ENCODE measurements at places on chromosomes 2 and 18.
A peak's percentile ranks its signal among the peaks of the same experiment; 100 is the strongest.

DNA sequence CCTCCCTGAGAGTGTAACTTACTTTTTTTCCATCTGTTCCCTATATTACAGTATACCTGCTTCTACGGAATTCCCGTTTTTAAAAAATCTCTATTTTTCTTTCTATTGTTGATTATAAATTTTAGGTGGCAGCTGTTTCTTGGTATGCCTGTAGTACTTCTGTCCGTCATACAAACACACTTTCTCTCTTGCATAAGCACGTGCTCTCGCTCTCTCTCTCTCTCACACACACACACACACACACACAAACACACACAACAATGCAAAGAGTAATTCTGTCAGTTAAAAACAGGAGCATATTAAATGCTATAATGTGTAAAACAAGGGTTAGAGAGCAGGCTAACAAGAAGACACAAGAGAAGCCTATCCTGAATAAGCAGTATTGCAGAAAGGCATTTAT is 140.5 kb downstream of the THADA start:
- DNase-seq: no peak

DNA sequence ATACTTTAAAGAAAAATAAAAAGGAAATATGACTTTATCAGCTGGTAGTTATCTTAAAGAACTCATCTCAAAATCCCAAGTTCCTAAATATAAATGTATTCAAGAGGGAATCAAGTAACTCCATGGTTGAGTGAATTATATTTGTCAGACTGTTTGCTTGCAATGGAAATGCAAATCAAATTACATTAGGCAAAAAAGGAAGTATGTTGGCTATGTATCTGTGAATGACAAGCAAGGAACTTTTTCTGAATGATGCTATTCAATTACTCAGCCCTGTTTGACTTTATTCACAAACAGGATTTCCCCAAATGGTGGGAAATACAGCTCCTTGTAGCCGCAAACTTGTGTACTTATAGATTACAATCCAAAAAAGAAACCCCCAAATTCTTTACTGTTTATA is 309.1 kb downstream of the ARL6IP6 start:
- DNase-seq: no peak

DNA sequence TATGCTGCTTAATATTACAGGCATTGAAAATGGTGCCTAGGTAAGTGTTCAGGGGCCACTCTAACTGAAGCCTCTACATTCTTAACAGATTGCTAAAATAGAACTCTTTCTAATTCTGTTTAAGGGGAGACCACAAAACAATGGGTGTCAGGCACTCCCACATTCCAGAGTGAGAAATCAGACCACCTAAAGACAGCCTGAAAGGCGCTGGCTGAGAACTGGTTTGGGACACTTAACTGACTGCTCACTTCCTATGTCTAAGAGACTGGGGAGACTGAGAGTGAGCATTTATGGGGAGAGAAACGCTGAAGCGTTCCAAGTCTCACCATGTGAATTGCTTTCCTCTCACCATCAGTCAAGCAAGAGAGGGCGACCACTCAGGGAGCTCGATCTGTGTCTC is 108.8 kb upstream of the ITGB6 start:
- no peak for DNase-seq

DNA sequence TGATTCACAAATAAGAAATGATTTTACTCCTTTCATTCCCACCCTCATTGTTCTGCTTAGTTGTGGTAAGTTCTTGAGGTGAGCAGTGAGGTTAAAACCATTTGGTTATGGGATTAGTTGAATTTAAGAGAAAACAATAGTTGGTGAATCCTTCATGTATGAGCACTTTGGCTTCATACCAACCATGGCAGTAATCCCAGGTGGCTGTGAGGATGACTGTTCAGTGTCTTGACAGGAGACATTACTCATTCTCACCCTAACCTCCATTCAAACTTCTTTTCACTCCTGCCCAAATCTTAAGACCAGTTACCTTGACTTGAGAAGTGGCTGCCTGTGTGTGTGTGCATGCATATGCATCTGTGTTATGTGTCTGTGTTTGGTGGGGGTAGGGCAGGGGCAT is 143.1 kb downstream of the SETBP1 start:
- DNase-seq: no peak

GRCh38 chr2:141458351-141458750 is 672.5 kb downstream of the LRP1B start:
- DNase-seq: no peak

DNA sequence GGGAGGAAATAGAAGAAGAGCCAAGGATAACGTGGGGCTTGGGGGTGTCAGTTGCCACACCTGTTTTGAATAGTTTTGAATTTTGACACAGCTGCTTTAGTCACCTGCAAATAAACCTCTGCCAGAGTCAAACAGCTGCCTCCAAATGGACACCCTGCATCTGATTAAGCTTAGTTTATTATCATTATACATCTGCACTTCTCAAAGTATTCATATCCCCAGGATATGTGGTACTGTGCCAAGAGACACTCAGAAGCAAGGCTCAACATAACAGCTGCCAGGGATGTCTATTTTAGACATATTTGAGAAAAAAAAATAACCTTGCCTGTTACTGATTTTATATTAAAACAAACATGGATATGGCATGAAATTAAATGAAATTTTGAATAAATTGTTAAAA is 122.5 kb upstream of the WDR75 start:
- DNase-seq: peak; percentile 39

DNA sequence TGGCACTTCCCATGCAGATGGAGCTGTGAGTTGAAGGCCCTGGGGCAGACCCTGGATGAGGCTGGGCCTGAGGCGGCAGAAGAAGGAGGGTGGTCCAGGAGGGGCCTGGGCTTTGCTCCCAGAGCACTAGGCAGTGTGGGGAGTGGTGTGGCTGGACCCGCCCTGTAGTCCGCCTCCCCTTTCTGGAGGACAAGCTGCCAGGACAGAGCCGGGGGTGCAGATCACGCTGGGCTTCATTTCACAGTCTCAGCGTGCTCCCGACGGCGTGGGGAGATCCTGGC is 49.8 kb downstream of the PTGR3 start:
- no peak for DNase-seq

- no peak for DNase-seq
Measured at GRCh38 chr2:42984081-42984480, 191.7 kb upstream of the HAAO start.

- DNase-seq: peak; percentile 30
Measured at GRCh38 chr18:59696311-59697235, 650 bp downstream of the CCBE1 start.

DNA sequence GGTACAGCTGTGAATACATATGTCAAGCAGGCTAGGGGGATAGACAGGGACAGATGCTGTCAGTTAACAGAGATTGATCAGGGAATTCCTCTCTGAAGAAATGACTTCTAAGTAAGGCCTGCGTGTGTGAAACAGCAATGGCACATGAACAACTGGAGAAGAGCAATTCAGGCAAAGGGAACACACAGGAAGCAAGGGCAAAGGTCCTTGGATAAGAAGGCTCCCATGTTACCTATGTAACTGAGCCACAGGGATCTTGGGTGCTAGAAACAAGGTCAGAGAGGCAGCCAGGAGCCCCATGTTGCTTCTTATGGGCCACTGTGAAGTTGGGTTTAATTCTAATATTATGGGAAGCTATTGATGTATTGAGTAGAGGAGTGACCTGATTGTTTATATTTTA is 373.7 kb upstream of the ACVR2A start:
- DNase-seq: no peak

GRCh38 chr2:51014759-51015158 is 17.2 kb downstream of the NRXN1 start:
- peak; percentile 54 for DNase-seq

DNA sequence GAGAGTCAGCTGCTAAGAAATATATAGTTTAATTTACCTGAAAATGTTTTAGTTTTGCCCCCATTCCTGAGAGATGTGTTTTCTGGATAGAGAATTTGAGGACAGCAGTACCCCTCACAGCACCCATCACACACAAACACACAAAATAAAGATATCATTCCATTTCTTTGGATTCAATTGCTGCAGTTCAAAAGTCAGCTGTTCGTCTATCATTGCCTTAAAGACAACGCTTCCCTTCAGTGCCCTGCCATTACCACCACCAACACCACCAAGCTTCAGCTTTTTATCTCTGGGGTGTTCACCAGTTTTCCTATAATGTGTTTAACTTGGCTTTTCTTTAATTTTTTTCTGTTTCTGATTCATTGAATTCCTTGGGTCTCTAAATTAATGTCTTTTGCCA is 49.7 kb downstream of the RDH14 start:
- no peak for DNase-seq

DNA sequence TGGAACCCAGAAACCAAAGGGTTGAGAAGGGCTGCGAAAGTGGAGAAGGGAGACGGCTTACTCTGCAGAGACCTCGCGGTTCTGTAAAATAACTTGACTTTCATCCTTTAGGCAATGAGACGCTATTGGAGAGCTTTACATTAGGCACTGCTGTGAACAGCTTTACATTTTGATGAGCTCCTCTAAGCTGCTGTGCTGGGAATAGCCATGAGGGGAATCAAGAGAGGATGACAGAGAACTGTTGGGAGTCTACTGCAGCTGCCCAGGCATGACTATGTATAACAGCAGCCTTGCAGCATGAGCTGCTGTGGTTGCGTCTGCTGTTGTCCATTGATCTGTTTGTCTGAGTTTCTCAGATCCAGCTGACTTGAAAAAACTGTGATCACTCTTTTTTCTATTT is 310.8 kb upstream of the MAP2 start:
- DNase-seq: no peak

- peak; percentile 40 for DNase-seq
Measured at GRCh38 chr2:86358957-86359356, 21.5 kb upstream of the REEP1 start.

DNA sequence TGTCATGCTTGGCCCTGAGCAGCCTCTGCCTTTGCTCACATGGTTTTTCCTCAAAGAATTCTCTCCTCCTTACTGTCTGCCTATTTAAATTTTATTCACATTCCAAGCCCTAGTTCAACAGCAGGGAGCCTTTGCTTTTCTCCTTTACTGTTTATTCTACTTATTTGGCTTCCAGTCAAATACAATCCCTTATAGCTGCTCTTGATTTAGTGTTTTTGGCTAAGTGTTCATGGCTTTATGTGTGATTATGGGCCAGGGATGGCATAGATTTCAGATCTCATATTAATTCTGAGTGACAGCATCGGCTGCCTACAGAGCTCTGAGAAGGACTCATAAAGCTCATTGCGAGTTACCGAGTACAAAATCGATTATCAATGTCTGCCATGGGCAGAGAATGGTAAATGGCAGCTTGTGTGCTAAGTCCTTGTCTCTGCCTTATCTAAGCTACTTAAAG is 106.7 kb downstream of the METTL8 start:
- DNase-seq: no peak

DNA sequence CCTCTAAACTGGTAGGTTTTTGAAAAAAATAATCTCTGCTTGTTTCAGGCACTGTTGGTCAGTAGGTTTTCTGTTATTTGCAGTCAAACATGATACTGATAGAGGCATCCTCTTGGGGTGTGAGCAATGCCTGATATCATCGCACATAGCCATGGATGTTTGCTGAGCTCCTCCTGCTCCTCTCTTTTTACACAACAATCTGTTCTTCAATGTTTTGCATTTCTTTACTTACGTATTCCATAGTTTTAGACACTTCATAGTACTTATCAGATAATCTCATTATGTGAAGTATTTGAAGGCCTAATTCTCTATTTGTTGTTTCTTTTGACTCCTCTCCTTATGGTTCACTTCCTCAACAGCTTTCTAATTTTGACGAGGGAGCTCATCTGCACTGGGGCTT is 23.0 kb upstream of the HS6ST1 start:
- DNase-seq: no peak

- peak; percentile 64 for DNase-seq
Measured at GRCh38 chr2:6866275-6866671, 566 bp upstream of the CMPK2 start.

- DNase-seq: peak; percentile 40
Measured at GRCh38 chr2:171706152-171706803, 19.0 kb downstream of the DYNC1I2 start.

DNA sequence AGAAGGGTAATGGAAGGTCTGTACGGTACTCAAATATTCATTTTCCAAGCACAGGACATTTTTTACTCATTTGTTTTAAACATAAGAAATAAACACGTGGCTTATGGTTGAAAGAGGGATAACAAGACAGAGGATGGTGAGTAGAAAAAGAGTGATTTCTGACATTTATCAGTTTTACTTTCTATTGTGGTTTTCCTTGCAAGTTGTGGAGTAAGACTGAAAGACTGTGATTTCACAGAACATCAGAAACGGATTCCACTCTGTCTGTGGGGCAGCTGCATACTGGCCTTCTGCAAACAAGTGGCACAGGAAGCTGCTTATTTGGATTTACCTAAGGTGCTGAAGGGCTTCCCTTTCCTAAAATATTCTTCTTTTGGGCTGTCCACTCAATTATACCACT is 122.2 kb upstream of the ITGB6 start:
- DNase-seq: no peak

GRCh38 chr2:109226128-109226527 is 97.1 kb downstream of the SH3RF3 start:
- DNase-seq: peak; percentile 46

- DNase-seq: peak; percentile 42
Measured at GRCh38 chr2:229869226-229869625, 52.6 kb downstream of the TRIP12 start.

DNA sequence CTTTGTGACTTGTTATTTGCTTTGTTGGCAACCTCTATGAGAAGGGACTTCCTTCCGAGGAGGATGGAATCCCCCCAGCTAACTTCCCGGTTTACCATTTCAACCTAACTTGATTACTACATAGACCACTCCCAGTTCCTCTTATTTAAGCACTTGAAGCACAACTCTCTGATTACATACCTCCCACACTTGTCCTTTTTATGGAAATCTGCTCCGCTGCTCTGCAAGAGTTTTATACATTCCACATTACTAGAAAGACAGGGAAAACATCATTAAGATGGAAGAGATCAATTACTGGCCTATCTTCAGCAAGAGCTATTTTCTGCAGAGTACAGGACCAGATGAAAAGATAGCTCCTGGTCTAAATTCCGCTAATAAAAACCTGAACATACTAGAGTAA is 160.0 kb upstream of the PGAP1 start:
- peak; percentile 65 for DNase-seq

All from muscle of leg (tissue), 16 donors.